ENCODE measurements at places on chromosomes 6 and 20. TPM values are rescaled to one million over a fixed set of nuclear protein-coding genes. Genes with fewer than 3 reads are reported as not detected.
A peak's percentile ranks its signal among the peaks of the same experiment; 100 is the strongest.

The SYTL3 gene
- 3.9 TPM for total RNA-seq

- no peaks in the 10 kb centered on the region for H3K36me3 ChIP-seq
- no peak overlapping the region for H3K4me3 ChIP-seq
- H3K27me3 ChIP-seq: 0 out of 2 replicates have a peak, but pooled peaks cover 2% of the 10 kb centered on the region
- H3K27ac ChIP-seq: no peak overlapping the region
- no peaks in the 10 kb centered on the region for H3K4me1 ChIP-seq
- DNase-seq: peak; percentile 63
These were observed 23.9 kb upstream of the PRL start for GRCh38 chr6:22320750-22321149.

GRCh38 chr6:127481111-127481510, 21.9 kb upstream of the KIAA0408 start:
- no peak for DNase-seq
- peaks cover 48% of the 10 kb centered on the region for H3K4me1 ChIP-seq
- peak overlapping the region; percentile 75 for H3K27ac ChIP-seq

The COL11A2 gene
- 0.50 TPM for total RNA-seq

The HTR1B gene
- total RNA-seq: 0.14 TPM

- no peak for DNase-seq
- peaks cover 32% of the 10 kb centered on the region for H3K27me3 ChIP-seq
- no peak overlapping the region for H3K27ac ChIP-seq
These were observed 147.6 kb upstream of the ECI2 start for GRCh38 chr6:4282926-4283325.

- 0 out of 2 replicates have a peak, but pooled peaks cover 5% of the 10 kb centered on the region for H3K36me3 ChIP-seq
- DNase-seq: no peak
- no peak overlapping the region for H3K4me3 ChIP-seq
- no peak overlapping the region for H3K27ac ChIP-seq
These were observed 66.7 kb upstream of the RIPOR2 start for GRCh38 chr6:25002326-25003091.

The PAX1 gene
- not detected for total RNA-seq

- peaks cover 4% of the 10 kb centered on the region for H3K36me3 ChIP-seq
- no peak overlapping the region for H3K27ac ChIP-seq
- no peak overlapping the region for H3K4me3 ChIP-seq
- H3K4me1 ChIP-seq: no peaks in the 10 kb centered on the region
These were observed 815.0 kb upstream of the MAN1A1 start for GRCh38 chr6:120164531-120164930.

The RSPH9 gene
- total RNA-seq: 0.13 TPM

The MYLK2 gene
- total RNA-seq: 0.17 TPM

- H3K4me1 ChIP-seq: peaks cover 9% of the 10 kb centered on the region
- no peak overlapping the region for H3K27ac ChIP-seq
- H3K4me3 ChIP-seq: no peak overlapping the region
- H3K36me3 ChIP-seq: no peaks in the 10 kb centered on the region
- peaks cover 4% of the 10 kb centered on the region for H3K27me3 ChIP-seq
These were observed 40.2 kb upstream of the INSM1 start for GRCh38 chr20:20327746-20328145.

- no peaks in the 10 kb centered on the region for H3K4me1 ChIP-seq
- H3K36me3 ChIP-seq: no peaks in the 10 kb centered on the region
- no peak overlapping the region for H3K4me3 ChIP-seq
- no peak overlapping the region for H3K27ac ChIP-seq
- peak; percentile 17 for DNase-seq
- peaks cover 14% of the 10 kb centered on the region for H3K27me3 ChIP-seq
These were observed 3.8 kb upstream of the WFDC12 start for GRCh38 chr20:45128099-45128498.

DNA sequence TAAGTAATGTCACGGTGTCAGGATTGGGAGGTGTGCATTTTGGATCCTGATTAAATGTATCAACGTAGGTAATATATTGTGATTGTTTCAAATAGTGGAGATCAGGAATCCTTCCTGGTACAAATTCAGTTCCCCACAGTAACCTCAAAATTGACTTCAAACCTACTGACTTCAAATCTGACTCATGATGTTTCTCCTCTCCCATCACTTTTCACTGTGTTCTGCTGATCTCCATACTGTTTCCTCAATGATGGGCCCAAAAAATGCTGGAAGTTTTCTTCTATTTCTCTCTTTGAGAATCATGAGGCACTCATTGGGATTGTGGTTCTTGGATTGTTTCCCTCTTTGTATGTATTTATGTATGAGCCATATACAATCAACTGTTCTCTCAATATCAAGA, 35.9 kb downstream of the LAMA2 start:
- H3K36me3 ChIP-seq: no peaks in the 10 kb centered on the region
- peak overlapping the region; percentile 50 for H3K4me3 ChIP-seq
- H3K4me1 ChIP-seq: peaks cover 33% of the 10 kb centered on the region
- no peaks in the 10 kb centered on the region for H3K27me3 ChIP-seq
- no peak for DNase-seq

GRCh38 chr6:137876547-137876946, 9.5 kb downstream of the TNFAIP3 start:
- H3K27me3 ChIP-seq: no peaks in the 10 kb centered on the region
- H3K36me3 ChIP-seq: peaks cover 29% of the 10 kb centered on the region
- no peak overlapping the region for H3K4me3 ChIP-seq
- DNase-seq: no peak
- H3K27ac ChIP-seq: no peak overlapping the region
- H3K4me1 ChIP-seq: peaks cover 40% of the 10 kb centered on the region

- peaks cover 18% of the 10 kb centered on the region for H3K36me3 ChIP-seq
- no peak overlapping the region for H3K4me3 ChIP-seq
- no peaks in the 10 kb centered on the region for H3K27me3 ChIP-seq
- DNase-seq: no peak
- H3K27ac ChIP-seq: no peak overlapping the region
These were observed 32.2 kb downstream of the MMUT start for GRCh38 chr6:49430866-49431265.

The EYA4 gene
- total RNA-seq: not detected

- no peaks in the 10 kb centered on the region for H3K4me1 ChIP-seq
- no peak for DNase-seq
- no peak overlapping the region for H3K4me3 ChIP-seq
- no peak overlapping the region for H3K27ac ChIP-seq
These were observed 31.3 kb downstream of the SLC22A23 start for GRCh38 chr6:3425574-3425973.

The PRR18 gene
- total RNA-seq: not detected

- H3K27ac ChIP-seq: peak overlapping the region; percentile 96
- H3K4me3 ChIP-seq: peak overlapping the region; percentile 77
- H3K36me3 ChIP-seq: peaks cover 23% of the 10 kb centered on the region
- H3K27me3 ChIP-seq: no peaks in the 10 kb centered on the region
These were observed 26.5 kb downstream of the CD109 start for GRCh38 chr6:73722318-73723060.

The VGLL2 gene
- total RNA-seq: not detected

- no peaks in the 10 kb centered on the region for H3K36me3 ChIP-seq
- H3K27ac ChIP-seq: no peak overlapping the region
- no peaks in the 10 kb centered on the region for H3K4me1 ChIP-seq
These were observed 75.4 kb downstream of the ADAT2 start for GRCh38 chr6:143375022-143375585.

- 0 out of 2 replicates have a peak, but pooled peaks cover 1% of the 10 kb centered on the region for H3K27me3 ChIP-seq
- H3K27ac ChIP-seq: peak overlapping the region; percentile 44
- no peak for DNase-seq
- H3K4me3 ChIP-seq: peak overlapping the region; percentile 94
These were observed 1.7 kb downstream of the FKBP5 start for GRCh38 chr6:35686873-35687555.

GRCh38 chr6:131292145-131292938, 157.1 kb downstream of the AKAP7 start:
- no peak overlapping the region for H3K4me3 ChIP-seq
- 0 out of 2 replicates have a peak, but pooled peaks cover 5% of the 10 kb centered on the region for H3K4me1 ChIP-seq
- no peak overlapping the region for H3K27ac ChIP-seq
- H3K27me3 ChIP-seq: peaks cover 4% of the 10 kb centered on the region

GRCh38 chr6:328136-328670, 35.9 kb downstream of the DUSP22 start:
- peaks cover 2% of the 10 kb centered on the region for H3K27me3 ChIP-seq
- no peaks in the 10 kb centered on the region for H3K36me3 ChIP-seq
- DNase-seq: peak; percentile 89

DNA sequence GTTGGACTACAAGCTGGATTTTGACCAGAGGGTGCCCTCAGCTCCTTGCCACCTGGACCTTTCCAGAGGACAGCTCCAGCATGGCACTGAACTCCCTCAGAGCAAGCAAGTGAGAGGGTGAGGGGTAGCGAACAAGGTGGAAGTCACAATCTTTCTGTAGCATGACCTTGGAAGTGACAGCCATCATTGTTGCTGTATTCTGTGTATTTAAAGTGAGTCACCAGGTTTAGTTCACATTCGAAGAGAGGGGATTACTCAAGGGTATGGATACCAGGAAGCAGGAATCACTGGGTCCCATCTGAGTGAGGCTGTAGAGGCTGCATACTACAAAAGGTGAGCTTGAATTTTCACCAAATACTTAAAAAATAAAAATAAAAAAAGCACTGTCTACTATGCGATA, 280.0 kb upstream of the SPTLC3 start:
- no peaks in the 10 kb centered on the region for H3K4me1 ChIP-seq
- H3K36me3 ChIP-seq: no peaks in the 10 kb centered on the region
- no peak for DNase-seq
- no peak overlapping the region for H3K27ac ChIP-seq
- H3K27me3 ChIP-seq: no peaks in the 10 kb centered on the region

- peaks cover 22% of the 10 kb centered on the region for H3K4me1 ChIP-seq
- no peak overlapping the region for H3K27ac ChIP-seq
- peaks cover 4% of the 10 kb centered on the region for H3K27me3 ChIP-seq
These were observed 54.9 kb downstream of the PXDC1 start for GRCh38 chr6:3696525-3697088.

The PTGIS gene
- total RNA-seq: not detected
